Mesenteric fat pad (tissue), 1 donor: ENCODE measurements at places on chromosomes 12 and 14. TPM values are rescaled to one million over a fixed set of nuclear protein-coding genes. Genes with fewer than 3 reads are reported as not detected.

DNA sequence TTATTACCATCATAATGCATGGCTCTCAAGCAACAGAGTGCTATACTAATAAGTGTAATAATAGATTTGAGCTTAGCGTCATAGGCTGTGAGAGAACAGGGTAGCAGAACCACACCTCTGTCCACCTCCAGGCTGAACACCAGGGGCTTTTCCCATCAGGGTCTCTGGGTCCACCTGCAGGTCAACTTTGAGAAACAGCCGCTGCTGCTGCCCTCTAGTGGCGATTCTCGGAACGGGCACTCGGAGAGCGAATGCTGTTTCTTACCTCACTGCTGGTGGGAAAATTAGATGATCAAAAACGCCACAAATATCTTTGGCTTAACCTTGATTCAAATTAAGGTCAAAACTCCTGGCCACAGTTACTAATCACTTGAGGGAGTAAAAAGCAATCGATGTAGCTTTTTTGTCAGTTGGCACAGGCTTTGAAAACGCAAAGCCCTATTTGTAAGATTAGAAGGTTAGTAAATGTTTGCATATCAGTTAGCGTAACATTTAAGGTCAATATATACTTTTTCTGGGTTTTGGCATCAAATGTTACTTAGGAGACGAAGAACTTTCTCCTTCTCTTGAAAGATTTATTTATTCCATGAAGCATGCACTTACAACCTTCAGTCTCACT, 127.9 kb upstream of the TMEM132D start:
- DNase-seq: no peak

GRCh38 chr12:123671876-123672275, 963 bp downstream of the TCTN2 start:
- DNase-seq: no peak

GRCh38 chr12:3658327-3659163, 94.4 kb downstream of the CRACR2A start:
- no peak for DNase-seq

The ARHGEF40 gene
- total RNA-seq: 81.1 TPM
